ENCODE measurements at places on chromosomes 4 and X. TPM values are rescaled to one million over a fixed set of nuclear protein-coding genes. Genes with fewer than 3 reads are reported as not detected.

- no peaks in the 10 kb centered on the region for H3K27me3 ChIP-seq
- no peak overlapping the region for H3K27ac ChIP-seq
- DNase-seq, result no peak
- H3K4me3 ChIP-seq, result no peak overlapping the region
- H3K36me3 ChIP-seq, result no peaks in the 10 kb centered on the region
These were observed 17.6 kb downstream of the NFKB1 start for GRCh38 chr4:102518703-102519131.

MAGEA4 gene
- total RNA-seq, result not detected

- no peaks in the 10 kb centered on the region for H3K36me3 ChIP-seq
- DNase-seq, result no peak
These were observed 51.3 kb downstream of the FNIP2 start for GRCh38 chr4:158819942-158820786.

DNA sequence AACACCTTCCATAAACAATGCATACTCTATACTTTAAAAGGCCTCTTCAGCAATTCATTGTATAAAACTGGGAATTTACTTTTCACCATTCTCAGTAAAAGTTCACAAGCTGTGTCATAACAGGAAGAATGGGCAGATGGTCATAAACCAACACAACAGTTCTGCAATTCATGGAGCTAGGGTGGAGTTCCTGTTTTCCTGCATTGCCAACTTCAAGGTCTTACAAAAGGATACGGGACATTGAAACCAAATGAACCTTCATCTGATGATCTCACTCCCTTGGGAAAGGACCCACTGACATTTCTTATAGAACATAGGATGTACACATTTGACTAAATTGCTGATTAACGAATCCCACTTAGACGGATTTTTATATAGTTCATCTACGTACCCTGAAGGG, 4.1 kb downstream of the KDR start:
- H3K27me3 ChIP-seq, result peaks cover 27% of the 10 kb centered on the region
- no peak for DNase-seq
- no peaks in the 10 kb centered on the region for H3K36me3 ChIP-seq
- H3K27ac ChIP-seq, result no peak overlapping the region

GPR82 gene
- total RNA-seq, result 0.41 TPM

- H3K4me3 ChIP-seq, result no peak overlapping the region
- H3K4me1 ChIP-seq, result no peaks in the 10 kb centered on the region
- H3K27me3 ChIP-seq, result no peaks in the 10 kb centered on the region
- H3K36me3 ChIP-seq, result no peaks in the 10 kb centered on the region
These were observed 21.1 kb upstream of the PLS3 start for GRCh38 chrX:115539841-115540240.

USP53 gene
- 78.2 TPM for total RNA-seq

NOP14 gene
- total RNA-seq, result 43.0 TPM

PJA1 gene
- 4.8 TPM for total RNA-seq

FGF13 gene
- total RNA-seq, result 1.1 TPM

RNF150 gene
- 2.8 TPM for total RNA-seq

DNA sequence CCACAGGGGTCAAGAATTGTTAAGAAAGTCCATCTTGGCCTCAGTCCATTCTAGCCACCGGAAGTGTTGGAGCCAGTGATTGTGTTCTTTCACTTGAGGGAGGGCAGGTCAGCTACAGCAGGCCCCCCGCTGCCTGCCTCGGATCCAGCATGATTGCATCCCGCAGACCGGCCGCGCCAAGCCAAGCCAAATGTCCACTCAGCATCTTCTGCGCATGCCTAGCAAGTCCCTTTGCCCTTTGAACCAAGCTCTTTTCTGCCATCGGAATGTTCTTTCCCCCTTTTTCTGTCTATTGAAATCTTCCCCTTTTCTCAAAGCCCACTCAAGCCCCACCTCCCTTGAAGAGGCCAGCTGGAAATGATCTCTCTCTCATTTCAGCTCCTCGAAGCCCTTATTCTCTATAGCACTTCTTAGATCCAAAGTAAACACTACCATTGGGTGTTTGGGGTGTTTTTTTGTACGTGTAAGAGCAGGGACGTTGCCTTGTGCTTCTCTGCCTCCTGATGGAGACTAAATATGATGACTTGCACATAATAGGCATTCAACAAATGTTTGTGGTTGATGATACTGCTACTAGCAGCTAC, 147.8 kb upstream of the BCOR start:
- H3K4me1 ChIP-seq, result no peaks in the 10 kb centered on the region
- H3K36me3 ChIP-seq, result no peaks in the 10 kb centered on the region
- H3K27me3 ChIP-seq, result no peaks in the 10 kb centered on the region
- H3K27ac ChIP-seq, result no peak overlapping the region
- no peak for DNase-seq

PPARGC1A gene
- total RNA-seq, result 4,431 TPM

YIPF7 gene
- not detected for total RNA-seq

- no peaks in the 10 kb centered on the region for H3K27me3 ChIP-seq
- no peak for DNase-seq
- H3K27ac ChIP-seq, result no peak overlapping the region
- no peaks in the 10 kb centered on the region for H3K36me3 ChIP-seq
- no peak overlapping the region for H3K4me3 ChIP-seq
- H3K4me1 ChIP-seq, result no peaks in the 10 kb centered on the region
These were observed 177.1 kb upstream of the PCDH7 start for GRCh38 chr4:30543057-30543456.

DNA sequence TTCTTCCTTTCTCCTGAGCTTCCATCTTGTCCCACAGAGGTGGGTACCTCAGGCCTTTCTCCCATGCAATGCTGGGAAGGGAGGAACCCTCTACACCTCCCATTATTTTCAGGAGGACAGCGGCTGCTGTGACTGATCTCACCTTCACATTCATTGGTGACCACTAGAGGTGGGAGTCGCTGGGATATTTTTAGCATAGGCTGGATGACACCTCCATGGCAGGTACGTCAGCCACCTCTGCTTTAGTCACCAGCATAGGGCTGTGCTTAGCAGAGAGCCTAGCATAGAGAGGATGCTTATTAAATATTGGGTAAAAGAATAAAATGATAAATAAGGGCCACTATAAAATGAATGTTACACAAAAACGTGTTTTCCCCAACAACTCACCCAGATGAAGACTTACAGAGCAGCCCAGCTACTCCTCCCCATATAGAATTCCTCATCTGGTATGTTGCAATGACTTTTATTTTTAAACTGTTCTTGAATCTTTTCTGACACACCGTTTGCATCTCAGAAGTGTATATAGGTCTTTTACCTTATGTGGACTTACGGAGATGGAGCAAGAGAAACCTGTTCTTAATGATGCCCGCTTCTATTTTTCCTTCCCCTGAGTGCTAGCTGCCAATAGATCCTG, 60.9 kb upstream of the SORBS2 start:
- H3K27ac ChIP-seq, result no peak overlapping the region
- no peaks in the 10 kb centered on the region for H3K36me3 ChIP-seq
- H3K4me1 ChIP-seq, result no peaks in the 10 kb centered on the region
- no peak overlapping the region for H3K4me3 ChIP-seq
- no peak for DNase-seq

- no peak overlapping the region for H3K4me3 ChIP-seq
- H3K4me1 ChIP-seq, result no peaks in the 10 kb centered on the region
- DNase-seq, result no peak
- H3K27me3 ChIP-seq, result no peaks in the 10 kb centered on the region
- no peak overlapping the region for H3K27ac ChIP-seq
These were observed 100.1 kb downstream of the PPARGC1A start for GRCh38 chr4:23789762-23790161.

AWAT2 gene
- total RNA-seq, result not detected

- DNase-seq, result no peak
- H3K4me3 ChIP-seq, result no peak overlapping the region
- H3K36me3 ChIP-seq, result no peaks in the 10 kb centered on the region
- peaks cover 4% of the 10 kb centered on the region for H3K4me1 ChIP-seq
These were observed 64.4 kb downstream of the CXCL13 start for GRCh38 chr4:77669946-77670590.

DNA sequence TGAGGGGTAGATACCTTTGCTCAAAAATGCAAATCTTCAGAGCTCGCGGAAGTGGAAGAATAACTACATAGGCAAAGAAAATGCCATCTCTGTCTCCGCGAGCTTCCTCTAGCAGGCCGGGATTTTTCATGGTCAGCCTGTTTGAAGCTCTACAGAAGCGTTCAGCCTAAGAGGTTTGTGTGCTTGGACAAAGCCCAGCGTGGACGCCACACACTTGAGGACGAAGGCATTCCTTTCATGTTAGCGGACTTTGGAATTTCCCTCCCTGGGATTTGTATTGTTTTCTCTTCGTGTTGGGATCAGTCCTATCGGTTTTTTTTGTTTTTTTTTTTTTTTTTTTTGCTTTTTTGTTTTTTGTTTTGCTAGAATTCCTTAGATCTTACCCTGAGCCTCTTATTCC, 53.7 kb downstream of the SMIM31 start:
- no peak for DNase-seq
- no peaks in the 10 kb centered on the region for H3K36me3 ChIP-seq

DNA sequence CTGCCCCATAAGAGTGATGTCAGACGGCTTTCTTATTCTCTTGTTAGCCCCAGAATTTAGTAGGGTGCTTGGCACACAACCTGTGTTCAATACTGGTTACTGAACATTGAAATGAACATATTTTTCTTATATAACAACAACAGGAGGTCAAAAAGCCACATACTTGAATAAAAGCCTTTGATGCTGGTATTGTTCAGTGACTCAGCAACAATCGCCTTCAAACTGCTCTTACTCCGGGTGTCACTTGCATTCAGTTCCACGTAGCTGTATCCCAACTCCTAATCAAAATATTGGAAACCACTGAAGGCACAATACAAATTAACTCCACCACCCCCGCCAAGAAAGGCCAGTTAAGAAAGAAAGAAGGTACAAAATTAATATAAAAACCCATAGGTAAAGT, 61.5 kb downstream of the RFC1 start:
- no peak for DNase-seq
- H3K27ac ChIP-seq, result no peak overlapping the region
- no peak overlapping the region for H3K4me3 ChIP-seq
- H3K36me3 ChIP-seq, result no peaks in the 10 kb centered on the region
- H3K4me1 ChIP-seq, result no peaks in the 10 kb centered on the region
- H3K27me3 ChIP-seq, result no peaks in the 10 kb centered on the region

GRCh38 chr4:807792-808191, 18.1 kb downstream of the CPLX1 start:
- no peak overlapping the region for H3K27ac ChIP-seq
- H3K27me3 ChIP-seq, result peaks cover 7% of the 10 kb centered on the region
- H3K4me3 ChIP-seq, result no peak overlapping the region
- no peaks in the 10 kb centered on the region for H3K4me1 ChIP-seq

DNA sequence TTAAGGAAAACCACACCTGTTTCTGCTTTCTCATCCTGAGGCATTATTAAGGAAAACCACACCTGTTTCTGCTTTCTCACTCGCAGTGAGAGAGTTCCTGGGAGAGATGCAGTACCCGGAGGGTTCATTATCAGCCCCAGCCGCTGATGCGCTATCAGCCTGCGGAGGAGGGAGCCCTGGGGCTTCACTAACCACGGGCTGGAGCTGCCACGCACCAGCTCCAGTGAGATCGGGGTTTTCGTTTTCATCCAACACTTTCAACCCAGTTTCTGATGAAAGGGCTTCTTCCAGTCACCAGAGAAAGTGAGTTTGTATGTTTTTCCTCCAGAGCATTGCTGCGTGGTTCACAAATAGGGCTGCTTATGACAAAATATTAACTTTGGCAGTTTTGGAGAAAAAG, 93.2 kb upstream of the PRKX start:
- H3K27me3 ChIP-seq, result peaks cover 9% of the 10 kb centered on the region
- no peak overlapping the region for H3K4me3 ChIP-seq
- DNase-seq, result no peak

MORC4 gene
- total RNA-seq, result 9.6 TPM

HSPA4L gene
- total RNA-seq, result 2.0 TPM

GRCh38 chr4:9891740-9892139, 110.3 kb downstream of the DRD5 start:
- no peak overlapping the region for H3K27ac ChIP-seq
- no peaks in the 10 kb centered on the region for H3K27me3 ChIP-seq
- no peaks in the 10 kb centered on the region for H3K36me3 ChIP-seq
- no peaks in the 10 kb centered on the region for H3K4me1 ChIP-seq
- no peak for DNase-seq

DNA sequence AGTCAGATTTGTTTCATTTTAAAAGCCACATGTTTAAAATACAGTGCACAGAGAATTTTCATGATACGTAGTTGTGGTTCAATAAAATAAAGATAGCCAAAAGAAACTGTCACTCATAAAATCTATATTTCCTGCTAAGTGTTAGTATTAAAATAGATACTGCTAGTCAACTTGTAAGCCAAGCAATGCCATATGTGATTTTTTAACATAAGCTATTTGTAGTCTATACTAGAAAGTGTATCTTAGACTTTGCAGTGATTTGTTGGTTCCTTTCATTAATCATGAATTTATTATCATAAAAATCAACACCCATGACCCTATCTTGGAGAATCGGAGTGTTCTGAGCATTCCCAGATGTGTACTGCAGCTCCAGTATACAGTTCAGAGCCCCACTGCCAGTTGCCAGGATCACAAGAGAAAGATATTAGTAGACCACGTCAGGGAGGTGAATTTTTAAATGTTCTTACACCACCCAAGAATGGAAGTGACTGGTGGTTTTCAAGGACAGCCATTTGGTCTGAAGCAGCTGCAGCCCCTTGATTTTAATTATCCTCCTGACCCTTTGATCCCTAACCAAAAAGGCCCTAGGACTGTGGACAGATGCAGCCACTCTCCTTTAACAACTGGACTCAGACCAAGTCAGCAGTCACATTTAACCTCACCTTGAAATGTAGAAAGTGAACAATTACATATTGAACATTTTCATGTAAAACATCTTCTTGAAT, 163.1 kb downstream of the PALLD start:
- peaks cover 5% of the 10 kb centered on the region for H3K4me1 ChIP-seq
- H3K4me3 ChIP-seq, result no peak overlapping the region
- H3K27me3 ChIP-seq, result no peaks in the 10 kb centered on the region
- no peak for DNase-seq
- H3K36me3 ChIP-seq, result no peaks in the 10 kb centered on the region

DNA sequence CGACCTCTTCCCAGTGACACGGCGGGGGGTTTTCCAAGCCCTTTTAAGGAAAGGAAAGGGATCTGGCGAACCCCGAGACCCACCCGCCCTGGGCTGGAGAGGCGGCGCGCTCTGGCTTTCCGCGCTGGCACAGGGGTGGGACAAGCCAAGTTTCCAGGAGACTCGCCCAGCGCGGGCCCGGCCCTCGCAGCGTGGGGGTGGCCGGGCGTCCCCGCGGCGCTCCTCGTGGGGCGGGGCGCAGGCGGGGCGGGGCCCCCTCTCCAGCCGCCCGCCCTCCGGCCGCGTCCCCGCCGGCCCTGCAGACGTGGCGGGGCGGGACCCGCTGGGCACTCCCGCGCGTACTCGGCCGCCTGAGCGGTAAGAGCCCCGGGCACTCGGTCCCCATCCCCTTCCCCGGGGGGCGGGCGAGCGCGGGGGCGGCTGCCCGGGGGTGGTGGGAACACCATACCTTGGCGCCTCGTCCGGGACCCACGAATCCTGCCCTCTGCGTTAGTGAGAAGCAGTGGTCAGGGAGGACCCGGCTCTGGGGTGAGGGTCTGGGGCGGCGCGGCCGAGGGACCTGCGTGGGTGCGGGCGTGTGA, at the start of gene FAM114A1:
TSS of gene FAM114A1 (plus strand) at position 329 of the 581 bp plus-strand sequence. CDS start 10,273 bp downstream, outside the sequence.
- DNase-seq, result peak; percentile 89
- peak within 1 kb of the TSS; percentile 97 for H3K27ac ChIP-seq
- H3K36me3 ChIP-seq, result no peaks in the 10 kb centered on the region
- no peaks in the 10 kb centered on the region for H3K27me3 ChIP-seq
- H3K4me3 ChIP-seq, result peak within 1 kb of the TSS; percentile 71
